Activated CD8-positive, alpha-beta T cell treated with anti-CD3 and anti-CD28 coated beads for 36 hours (primary cell): ENCODE measurements at places on chromosomes 1 and 21.

DNA sequence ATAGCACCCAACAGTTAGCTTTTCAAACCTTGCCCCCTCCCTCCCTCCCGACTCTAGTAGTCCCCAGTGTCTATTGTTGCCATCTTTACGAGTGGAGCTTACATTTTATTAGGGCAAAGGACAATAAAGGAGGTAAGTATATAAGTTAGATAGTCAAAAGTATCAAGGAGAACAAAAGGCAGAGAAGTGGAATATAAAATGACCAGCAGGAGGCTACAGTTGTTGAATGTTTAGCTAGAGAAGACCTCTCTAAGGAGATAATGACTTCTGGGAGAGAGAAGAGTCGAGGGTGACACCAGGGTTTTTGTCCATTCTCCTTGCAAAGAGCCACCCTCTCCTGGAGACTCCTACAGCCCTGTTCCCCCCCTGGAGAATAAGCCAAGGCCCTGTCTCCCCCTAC is 48.7 kb downstream of the SYT6 start:
- no peak for DNase-seq

DNA sequence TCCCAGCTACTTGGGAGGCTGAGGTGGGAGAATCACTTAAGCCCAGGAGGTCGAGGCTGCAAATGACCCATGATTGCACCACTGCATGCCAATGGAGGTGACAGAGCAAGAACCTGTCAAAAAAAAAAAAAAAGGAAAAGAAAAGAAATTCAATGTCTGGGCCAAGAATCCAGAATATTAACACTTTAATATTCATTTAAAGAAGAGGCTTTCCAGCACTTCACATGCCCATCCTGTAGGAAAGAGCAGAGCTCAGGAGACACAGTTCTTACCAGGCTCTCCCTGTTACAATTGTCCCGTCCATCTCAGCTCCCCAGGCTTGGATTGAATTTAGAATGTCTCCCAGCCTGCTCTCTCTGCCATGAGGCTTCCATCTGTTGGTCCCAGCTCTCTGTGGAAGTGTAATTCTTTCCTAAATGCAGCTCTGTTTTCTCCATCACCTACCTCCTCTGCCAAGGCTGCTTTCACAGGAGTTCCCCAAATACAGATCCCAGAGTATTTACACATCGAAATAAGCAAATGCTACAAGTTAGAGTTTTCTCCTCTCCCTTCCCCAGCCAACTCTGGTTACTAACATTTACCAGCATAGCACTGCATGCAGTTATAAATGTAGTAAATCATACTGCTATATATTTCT is 116.6 kb upstream of the CDC42BPA start:
- no peak for DNase-seq

GRCh38 chr1:58874757-58875755 is 91.2 kb upstream of the JUN start:
- no peak for DNase-seq

GRCh38 chr1:182642461-182642860 is 38.3 kb upstream of the RGS16 start:
- DNase-seq = no peak

DNA sequence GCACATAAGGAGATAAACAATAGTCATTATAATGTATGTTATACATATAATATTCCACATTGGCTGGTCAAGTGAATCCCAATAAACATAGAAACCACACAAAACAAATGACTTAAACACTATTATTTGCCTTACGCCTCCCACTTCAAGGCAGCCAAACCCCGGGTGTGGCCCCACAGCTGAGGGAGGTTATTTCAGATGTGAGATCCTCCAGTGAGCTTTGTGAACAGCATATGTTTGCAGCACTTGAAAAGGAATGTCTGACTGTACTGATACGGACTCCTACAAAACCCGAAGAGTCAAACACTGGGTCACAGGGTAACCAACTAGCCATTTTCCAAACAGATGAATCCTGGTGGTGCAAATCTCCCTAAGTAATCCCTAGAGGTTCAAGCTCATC is 27.1 kb upstream of the DISP1 start:
- no peak for DNase-seq

GRCh38 chr1:164748253-164748899 is 189.4 kb downstream of the PBX1 start:
- DNase-seq = no peak

GRCh38 chr1:235648954-235649367 is 623 bp downstream of the GNG4 start:
- peak; percentile 78 for DNase-seq

DNA sequence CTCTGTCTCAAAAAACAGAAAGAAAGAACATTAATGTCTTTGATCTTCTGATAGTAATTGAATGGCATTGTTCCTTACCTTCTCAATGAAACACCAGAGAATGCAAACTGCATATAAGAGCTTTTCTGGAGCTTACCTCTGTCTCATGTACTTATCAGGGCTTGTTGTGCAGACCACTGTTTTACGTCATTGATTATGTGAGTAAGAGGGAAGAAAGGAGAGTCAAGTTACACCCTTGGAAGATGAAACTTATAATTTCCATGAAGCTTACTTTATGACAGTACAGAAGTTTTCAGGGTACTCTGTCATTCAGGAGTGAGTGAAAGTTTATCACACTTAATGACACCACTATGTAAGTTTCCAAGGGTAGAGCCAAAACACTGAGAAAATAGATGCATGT is 49.0 kb upstream of the MAB21L3 start:
- no peak for DNase-seq

- peak; percentile 28 for DNase-seq
Observed at GRCh38 chr1:15577691-15578090, 7.2 kb downstream of the AGMAT start.

- no peak for DNase-seq
Observed at GRCh38 chr1:116492358-116492811, 78.4 kb downstream of the CD58 start.

GRCh38 chr1:220798338-220798737 is 11.6 kb downstream of the MTARC1 start:
- DNase-seq = no peak

GRCh38 chr1:11690397-11691301 is 861 bp upstream of the DRAXIN start:
- DNase-seq = no peak

- DNase-seq = peak; percentile 7
Observed at GRCh38 chr1:218347336-218347722, 2.2 kb downstream of the TGFB2 start.

DNA sequence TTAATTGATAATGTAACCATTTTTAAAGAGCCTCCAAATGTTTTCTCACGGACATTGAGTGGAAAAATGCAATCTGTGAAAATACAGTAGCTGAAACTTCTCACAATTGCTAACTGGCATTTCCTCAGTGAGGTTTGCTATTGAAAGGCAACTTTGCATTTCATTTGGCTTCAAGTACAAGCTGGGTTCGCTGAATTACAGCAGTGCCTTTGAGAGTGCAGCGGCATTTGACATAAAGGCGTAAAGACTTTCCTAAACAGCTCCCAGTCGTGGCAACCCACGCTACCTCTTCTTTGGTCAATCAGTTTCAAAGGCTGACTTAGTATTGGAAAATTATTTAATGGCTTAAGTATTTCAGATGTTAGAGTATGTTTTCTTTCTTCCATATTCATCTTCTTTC is 39.3 kb upstream of the ZBTB18 start:
- DNase-seq = no peak

GRCh38 chr21:42833859-42834725 is 45.2 kb downstream of the WDR4 start:
- DNase-seq = no peak

GRCh38 chr21:26769613-26770188 is 75.5 kb downstream of the ADAMTS1 start:
- DNase-seq = no peak

- DNase-seq = no peak
Observed at GRCh38 chr1:178870944-178871343, at the start of gene ANGPTL1. TSS of gene ANGPTL1 (minus strand) at chr1:178871077. CDS start at chr1:178865776, 5,301 bp downstream.

DNA sequence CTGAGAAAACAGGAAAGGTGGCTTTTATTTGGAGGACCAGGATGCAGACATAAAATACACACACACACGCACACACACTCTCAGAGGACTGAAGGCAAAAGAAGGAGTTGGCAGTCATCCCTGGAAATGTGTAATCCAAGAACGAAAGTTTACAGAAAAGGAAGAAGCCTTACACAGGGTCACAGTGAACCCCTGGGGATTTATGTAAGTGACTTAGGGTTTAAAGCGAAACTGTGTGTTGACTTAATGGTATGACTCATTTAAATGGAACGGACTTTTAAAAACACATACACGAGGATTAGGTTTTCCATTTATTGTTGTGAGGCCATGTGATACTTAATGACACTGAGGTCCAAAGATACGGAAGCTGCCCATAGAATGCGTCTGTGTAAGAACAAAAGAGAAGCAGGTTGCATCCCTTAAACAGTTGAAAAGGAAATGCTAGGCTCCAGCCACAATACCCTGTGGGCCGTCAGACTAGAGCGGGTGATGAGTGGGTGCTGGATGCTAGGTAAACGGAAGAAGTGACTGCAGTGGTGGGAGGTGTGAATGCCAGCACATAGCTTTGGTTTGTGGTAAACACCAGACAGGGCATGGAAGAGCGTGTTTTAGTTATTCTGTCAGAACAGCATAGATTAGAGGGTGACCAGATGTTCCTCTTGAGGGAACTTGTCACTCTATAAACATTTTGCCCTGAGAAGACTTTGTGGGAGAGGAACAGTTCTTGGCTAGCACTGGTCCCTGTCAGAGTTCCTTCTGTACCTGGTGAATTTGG is 21.6 kb upstream of the BCL10 start:
- peak; percentile 92 for DNase-seq

DNA sequence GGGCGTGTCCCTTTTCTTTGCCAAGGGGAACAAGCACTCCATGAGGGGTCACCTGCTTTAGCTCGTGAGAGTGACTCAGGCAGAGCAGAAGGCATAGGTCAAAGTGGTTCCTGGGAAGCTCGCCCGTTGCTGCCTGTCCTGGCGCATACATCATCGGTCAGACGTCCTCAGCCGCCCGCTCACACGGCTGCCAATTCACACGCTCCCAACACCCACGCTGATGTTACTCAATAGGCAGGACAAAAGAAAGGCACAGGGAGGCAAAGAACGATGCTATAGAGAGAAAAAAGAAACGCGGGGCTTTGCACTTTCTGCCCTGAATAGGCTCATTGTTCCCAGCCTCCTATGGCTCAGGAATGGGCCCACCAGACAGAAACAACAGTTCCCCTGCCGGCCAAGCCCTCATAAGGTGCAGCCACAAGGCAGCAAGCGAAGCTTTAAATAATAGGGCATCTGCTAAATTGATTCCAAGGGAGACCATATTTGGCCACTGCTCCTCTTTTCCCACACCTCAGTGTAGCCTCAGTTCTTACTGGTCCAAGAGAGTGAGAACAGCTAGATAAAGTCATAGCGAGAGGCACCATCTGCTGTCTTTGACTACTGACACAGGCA is 38.7 kb downstream of the VTCN1 start:
- no peak for DNase-seq

GRCh38 chr1:18922319-18922726 is 20.0 kb upstream of the ALDH4A1 start:
- no peak for DNase-seq

GRCh38 chr1:2466270-2466665 is 9.8 kb upstream of the PLCH2 start:
- DNase-seq = no peak

- no peak for DNase-seq
Observed at GRCh38 chr1:229138058-229138457, 132.9 kb upstream of the RAB4A start.

- no peak for DNase-seq
Observed at GRCh38 chr1:2389644-2390043, 1.7 kb downstream of the MORN1 start.

DNA sequence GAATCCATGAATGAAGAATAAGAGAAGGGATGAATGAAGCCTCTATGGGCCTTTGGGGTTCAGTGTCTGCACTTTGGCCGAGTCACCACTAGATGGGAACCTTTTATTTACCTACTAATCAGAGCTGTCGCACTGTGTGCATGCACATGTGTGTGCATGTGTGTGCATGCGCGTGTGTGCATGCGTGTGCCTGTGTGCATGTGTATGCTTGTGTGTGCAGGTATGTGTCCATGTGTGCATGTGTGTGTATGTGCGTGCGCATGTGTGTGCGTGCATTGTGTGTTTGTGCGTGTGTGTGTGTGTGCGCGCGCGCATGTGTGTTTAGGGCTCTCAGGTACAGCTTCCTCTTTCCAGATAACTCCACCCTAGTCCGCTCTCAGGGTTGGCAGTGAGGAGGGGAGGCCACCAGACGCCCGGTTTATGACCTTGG is 20.4 kb upstream of the UBXN10 start:
- peak; percentile 46 for DNase-seq

- no peak for DNase-seq
Observed at GRCh38 chr1:48031676-48032075, 34.5 kb upstream of the TRABD2B start.

GRCh38 chr1:114718661-114719423 is 2.3 kb upstream of the NRAS start:
- peak; percentile 16 for DNase-seq

- no peak for DNase-seq
Observed at GRCh38 chr1:201023920-201024624, 558 bp upstream of the KIF21B start.

- DNase-seq = no peak
Observed at GRCh38 chr21:42094811-42095210, 23.7 kb downstream of the UMODL1 start.

DNA sequence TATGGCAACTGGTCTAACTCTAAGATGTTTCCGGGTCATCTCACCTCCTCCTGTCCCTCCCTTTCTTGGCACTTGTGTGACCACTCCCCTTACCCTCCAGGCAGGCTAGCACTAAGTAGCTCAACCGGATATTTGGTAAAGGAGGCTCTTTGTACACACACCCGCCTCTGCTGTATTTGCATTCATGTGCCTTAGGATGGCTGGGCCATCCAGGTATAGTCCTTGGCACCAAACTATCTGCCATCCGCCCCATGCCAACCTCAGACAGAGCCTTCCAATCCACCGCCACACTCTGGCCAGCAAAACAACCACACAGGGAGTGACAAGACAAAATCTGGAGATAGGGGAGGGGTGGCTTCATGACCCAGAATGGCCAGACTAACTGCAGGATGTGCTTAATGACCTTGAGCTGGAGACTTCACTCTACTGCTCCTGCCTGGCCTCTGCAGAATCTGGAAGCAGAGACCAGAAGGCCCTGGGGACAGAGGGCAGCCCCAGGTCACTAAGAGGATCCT is 59.5 kb downstream of the CDK18 start:
- DNase-seq = no peak
